ENCODE measurements at places on chromosomes 4 and X. TPM values are rescaled to one million over a fixed set of nuclear protein-coding genes. Genes with fewer than 3 reads are reported as not detected.

DNA sequence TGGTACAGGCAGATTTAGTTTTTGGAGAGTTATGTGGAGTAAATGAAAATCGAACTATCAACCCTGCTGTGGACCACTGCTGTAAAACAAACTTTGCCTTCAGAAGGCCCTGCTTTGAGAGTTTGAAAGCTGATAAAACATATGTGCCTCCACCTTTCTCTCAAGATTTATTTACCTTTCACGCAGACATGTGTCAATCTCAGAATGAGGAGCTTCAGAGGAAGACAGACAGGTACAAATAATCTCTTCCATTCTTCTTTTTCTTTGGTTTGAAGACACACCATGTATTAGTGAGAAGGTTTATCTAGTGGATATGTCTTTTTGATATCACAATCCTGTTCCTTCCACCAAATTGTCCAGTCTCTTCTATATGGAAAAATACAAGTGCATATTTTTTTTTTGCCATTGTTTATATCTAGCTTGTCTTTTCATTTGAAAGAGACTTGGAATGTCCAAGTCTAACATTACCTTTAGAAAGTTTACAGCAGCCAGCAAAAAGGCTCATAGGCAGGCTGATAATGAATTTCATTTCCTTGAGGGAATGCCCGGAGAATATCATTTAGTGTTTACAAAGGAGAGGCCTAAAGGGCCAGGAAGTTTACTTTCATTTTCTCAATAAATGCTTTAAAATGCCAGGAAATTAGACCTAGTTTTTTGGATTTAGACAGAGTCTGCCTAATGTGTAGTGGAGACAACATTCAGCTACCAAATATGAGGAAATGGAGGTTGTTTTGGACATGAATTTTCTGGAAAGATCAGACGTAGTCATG is 18.6 kb downstream of the AFM start:
- DNase-seq: no peak

DNA sequence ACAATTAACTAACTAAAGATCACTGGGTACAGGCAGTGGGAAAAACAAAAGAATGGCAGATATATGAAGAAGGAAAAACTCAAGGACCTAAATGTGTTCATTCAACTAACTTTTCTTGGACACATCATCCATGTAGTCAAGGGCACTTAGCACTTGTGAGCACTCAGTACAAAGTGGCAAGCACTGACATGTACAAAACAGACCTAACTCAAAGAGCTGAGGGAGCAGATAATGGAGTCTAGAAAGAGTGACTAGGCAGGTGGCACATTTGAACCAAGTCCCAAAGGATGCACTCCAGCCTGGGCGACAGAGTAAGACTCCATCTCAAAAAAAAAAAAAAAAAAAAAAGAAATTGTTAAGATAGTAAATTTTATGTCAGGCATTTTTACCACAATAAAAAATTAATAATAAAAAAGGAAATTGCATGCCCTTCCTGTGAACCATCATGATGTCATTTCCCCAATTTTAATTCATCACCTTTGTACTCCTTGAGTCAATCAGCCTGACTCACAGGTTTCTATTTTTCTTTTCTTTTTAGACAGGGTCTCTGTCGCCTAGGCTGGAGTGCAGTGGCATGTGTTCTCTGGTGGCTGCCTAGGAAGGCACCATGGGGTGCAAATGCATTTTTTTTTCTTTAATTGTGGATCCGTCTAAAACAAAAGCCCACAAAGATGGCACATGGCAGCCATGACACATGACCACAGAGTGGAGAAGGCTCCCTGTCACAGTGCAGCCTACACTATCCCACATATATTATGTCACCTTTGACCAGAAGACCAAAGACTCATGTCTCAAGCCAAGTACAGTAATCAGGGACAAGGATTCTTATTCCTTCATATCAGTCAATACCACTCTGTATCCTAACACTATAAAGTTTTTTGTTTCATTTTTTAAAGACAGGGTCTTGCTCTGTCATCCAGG is 91.9 kb downstream of the CHST7 start:
- no peak for DNase-seq

DNA sequence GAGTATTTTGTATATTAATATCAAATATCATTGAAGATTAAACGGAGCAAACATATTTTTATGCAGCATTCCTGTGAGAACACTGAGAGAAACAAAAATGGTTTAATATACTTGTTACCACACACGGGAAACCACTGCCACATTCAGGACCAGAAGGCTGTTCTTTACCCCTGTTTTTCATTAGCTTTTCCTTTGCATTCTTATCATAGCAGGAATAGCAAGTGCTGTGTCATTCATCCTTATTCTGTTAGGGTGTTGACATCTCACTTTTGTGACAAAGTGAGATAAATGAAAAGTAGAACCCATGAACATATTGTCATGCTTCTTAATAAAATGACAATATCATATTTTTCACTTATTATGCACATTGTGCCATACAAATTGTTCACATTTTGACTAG is 212.4 kb upstream of the NDST4 start:
- no peak for DNase-seq

The CFAP99 gene
- not detected for total RNA-seq

The HPGD gene
- 4.5 TPM for total RNA-seq

The CPLX1 gene
- 5.1 TPM for total RNA-seq

The H2BW1 gene
- not detected for total RNA-seq

The DHRSX gene
- 18.9 TPM for total RNA-seq

The PWWP3B gene
- total RNA-seq: 0.38 TPM

All from posterior vena cava (tissue), 2 donors.